H9 (cell line): ENCODE measurements at places on chromosomes 7 and 10.

DNA sequence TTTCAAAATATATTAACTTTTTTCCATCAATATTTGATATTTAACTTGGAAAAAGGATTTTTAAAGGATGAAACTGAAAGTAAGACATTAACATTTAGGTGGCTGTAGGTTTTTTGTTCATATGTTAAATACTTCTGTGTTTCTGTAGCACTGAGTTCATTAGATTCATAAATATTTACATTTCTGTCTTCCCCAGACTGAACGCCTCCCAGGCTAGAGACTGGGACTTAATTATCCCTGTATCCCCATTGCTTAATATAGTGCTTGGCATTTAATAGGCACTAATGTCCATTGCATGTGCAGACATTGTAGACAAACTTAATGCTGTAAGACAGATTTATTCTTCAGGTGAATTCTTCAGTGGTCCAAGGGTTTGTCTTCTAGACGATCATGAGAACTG, 7.4 kb downstream of the PTPN12 start:
- DNase-seq = no peak

DNA sequence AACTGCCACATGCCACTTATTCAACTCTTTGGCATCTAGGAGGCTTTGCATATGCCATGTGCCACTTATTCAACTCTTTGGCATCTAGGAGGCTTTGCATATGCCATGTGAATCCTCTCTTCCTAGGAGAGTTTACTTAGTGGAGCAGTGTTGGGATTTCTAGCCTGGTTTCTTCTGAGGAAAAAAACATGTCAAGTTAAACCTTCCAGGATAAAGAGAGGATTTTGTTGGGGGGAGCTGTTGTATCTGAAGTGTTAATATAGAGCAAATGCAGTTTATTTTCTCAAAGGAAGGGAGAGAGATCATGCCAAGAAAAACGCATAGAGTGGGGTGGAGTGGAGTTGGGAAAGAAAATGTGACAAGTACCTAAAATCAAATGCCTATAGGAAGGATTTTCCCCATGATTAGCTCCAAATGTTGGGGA, 91.5 kb downstream of the MCU start:
- no peak for DNase-seq

DNA sequence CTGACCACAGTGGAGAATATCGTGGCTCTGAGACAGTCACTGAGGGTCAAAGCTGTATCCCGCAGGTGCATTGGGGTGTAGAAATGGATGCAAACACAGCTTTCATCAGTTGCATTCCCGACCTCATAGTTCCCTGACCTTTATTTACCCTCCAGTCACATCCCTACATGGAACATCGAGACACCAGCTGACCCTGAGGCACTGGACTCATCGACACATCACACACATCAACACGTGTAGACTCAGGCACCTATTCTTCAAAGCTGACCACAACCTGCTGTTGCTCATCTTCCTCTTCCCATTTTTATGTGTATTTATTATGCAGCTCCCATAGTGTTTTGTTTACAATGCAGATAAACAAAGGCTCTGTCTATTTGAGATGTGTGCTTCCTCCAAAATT, 396.9 kb upstream of the NRP1 start:
- no peak for DNase-seq

GRCh38 chr10:20936396-20936795, 39.3 kb upstream of the NEBL start:
- no peak for DNase-seq

DNA sequence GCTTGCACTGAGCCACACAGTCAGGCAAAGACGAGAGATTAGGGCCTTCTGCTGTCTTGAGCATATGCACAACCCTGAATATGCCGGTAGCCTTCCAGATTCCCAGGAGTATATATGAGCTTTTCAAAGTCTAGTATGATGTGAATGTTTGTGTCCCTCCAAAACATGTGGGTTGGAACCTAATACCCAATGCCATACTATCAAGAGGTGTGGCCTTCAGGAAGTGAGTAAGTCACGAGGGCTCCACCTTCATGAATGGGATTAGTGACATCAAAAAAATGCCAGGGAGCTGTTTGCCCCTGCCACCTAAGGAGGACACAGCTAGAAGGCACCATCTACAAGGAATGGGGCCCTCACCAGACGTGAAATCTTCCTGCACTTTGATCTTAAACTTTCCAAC, 105.2 kb downstream of the CH25H start:
- no peak for DNase-seq

- DNase-seq = no peak
These were observed 34.4 kb downstream of the ASB4 start for GRCh38 chr7:95520136-95520535.
